Stimulated activated CD4-positive, alpha-beta T cell treated with anti-CD3 and anti-CD28 coated beads, Interleukin-1b, Interleukin-23, amount 100 ng/mL, for 48 hours (primary cell): ENCODE measurements at places on chromosomes 2 and 18.

- no peak for DNase-seq
Observed at GRCh38 chr2:109655287-109655686, 41.1 kb downstream of the SOWAHC start.

DNA sequence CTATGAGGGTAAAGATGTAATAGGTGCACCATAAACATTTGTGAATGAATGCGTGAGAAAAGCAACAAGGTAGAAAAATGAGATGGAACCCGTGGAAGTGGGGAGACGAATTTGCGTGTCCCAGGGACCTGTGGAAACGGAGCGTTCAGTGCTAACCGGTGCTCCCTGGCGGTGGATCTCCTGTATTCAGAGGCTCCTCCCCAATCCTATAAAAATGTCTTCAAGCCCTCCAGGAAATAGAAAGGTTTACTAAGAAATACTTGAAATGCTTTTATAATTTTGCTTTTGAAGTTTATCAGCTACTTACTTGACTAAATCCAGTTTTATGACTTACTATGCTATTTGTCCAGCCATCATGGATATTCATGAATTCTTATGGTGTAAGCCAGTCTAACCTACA is 62.8 kb upstream of the RBM44 start:
- DNase-seq = no peak

DNA sequence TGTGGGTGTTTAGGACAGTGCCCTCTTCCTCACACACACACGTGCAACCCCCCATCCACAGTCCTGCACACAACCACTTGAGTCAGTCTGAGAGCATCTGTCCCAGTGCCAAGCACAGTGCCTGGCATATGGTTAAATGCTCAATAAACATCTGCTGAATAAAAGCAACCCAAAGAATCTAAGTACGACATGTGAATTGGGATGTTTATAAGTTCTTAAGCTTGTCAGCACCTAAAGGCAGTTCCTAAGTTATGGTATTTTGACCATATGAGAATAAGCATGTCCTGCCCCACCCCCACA is 37.8 kb downstream of the CAPN13 start:
- DNase-seq = no peak

GRCh38 chr2:73050121-73050545 is 21.4 kb downstream of the SFXN5 start:
- DNase-seq = no peak

- DNase-seq = no peak
Observed at GRCh38 chr18:55001394-55002024, 42.2 kb upstream of the CCDC68 start.

- no peak for DNase-seq
Observed at GRCh38 chr18:73688851-73689711, 458.6 kb downstream of the FBXO15 start.

GRCh38 chr18:2138552-2138951 is 432.8 kb downstream of the METTL4 start:
- DNase-seq = no peak

DNA sequence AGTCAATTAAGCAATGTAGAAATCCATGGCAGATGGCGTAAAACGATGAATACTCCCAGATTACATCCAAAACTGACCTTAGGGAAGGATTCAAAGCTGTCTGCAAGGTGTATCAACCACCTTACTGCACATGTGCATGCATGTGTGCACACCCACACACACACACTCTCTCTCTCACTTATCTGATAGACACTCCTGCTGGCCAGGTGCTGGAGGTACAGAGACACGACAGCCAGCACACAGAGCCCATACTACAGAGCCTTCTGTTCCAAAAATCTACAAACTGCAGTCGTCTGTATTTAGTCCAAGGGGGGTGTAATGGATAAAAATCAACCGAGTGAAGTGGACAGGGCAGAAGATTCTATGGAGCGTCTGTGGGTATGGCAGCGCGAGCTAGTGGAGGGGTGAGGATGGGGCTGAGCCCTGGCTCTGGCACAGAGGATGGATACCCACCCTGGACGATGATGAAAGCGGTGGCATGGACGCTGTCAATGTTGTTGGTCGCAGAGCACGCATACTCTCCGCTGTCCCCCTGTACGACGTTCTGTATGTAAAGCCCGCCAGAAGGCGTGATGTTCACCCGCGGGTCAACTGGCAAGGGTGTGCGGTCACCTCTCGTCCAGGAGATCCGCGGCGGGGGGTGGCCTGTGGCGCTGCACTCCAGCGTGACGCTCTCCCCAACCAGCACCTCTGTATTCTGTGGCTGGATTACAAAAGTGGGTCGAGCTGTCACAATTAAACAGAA is 78.4 kb downstream of the PXDN start:
- no peak for DNase-seq

- no peak for DNase-seq
Observed at GRCh38 chr2:156982615-156983014, 274.9 kb upstream of the GALNT5 start.

DNA sequence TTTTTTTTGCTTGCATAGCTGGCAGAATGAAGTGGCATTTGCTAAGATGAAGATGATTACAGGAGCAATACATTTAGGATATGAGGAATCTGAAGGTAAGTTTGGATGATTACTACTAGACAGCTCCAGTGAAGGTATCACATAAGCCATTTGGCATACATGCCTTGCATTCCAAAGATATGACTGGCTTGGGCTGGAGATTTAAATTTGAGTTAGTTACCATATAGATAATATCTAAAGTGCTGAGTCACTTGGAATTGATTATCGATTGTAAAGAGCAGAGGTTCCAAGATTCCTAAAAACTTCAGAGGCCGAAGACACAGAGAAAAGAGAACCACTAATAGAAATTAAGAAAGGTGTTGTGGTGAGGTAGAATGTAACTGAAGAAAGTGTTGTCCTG is 1026.4 kb downstream of the DSC3 start:
- no peak for DNase-seq

- DNase-seq = no peak
Observed at GRCh38 chr2:85448461-85449213, 30.1 kb downstream of the SH2D6 start.

DNA sequence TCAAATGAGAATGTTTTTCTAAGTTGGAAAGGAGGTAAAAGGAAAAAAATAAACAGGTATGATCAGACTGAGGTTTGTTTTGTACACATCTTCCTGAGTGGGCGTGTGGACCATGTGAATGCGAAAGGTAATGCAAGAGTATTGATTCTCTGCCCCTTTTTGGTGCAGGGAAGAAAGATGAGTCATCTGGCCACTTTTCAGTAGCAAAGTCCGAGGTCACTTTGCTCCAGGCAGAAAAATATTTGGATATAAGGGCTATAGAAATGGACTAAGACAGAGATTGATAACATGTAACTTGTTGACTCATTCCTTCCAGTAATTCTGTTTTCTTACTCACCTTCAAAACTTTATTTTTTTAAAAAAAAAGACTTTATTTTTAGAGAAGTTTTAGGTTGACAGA is 130.5 kb downstream of the DSEL start:
- no peak for DNase-seq

GRCh38 chr2:53739032-53739431 is 28.6 kb upstream of the CHAC2 start:
- no peak for DNase-seq

- DNase-seq = no peak
Observed at GRCh38 chr2:28343971-28344715, 48.5 kb upstream of the FOSL2 start.

DNA sequence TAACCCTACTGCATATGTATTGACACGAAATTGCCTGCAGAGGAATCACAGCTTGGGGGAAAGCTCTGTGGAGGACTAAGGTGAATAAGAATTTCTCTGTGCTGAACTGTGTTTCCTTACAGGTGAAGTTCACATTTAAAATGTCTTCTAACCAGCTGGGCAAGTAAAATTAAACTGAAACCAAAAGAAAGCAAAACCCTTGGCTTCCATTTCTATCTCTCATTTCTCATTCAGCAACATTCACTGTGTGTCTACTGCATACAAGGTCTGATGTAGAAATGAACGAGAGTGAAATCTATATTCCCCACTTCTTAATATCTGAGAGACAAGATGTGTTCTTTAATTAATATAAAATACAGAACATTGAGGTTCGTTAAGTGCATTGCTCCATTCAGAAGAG is 397.3 kb downstream of the SOX11 start:
- DNase-seq = no peak

DNA sequence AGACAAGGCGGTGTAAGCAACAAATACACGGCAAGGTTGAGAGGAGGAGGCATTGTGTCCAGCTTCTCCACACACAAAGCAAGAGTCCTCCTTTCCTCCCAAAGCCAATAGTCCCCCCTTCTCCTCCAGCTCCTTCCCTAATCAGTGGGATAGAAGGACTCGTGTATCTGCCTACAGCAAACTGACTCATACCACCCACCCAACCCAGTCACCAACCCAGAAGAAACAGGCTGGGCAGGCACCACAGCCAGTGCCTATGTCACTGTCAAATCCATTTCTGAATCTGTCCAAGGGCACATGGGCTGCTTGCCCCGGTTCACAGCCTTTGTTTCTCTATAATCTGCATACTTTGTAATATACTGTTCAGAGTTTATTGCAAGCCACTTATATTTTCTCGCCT is 19.2 kb upstream of the NMS start:
- no peak for DNase-seq

GRCh38 chr2:47002031-47002430 is 86.4 kb upstream of the MCFD2 start:
- no peak for DNase-seq

DNA sequence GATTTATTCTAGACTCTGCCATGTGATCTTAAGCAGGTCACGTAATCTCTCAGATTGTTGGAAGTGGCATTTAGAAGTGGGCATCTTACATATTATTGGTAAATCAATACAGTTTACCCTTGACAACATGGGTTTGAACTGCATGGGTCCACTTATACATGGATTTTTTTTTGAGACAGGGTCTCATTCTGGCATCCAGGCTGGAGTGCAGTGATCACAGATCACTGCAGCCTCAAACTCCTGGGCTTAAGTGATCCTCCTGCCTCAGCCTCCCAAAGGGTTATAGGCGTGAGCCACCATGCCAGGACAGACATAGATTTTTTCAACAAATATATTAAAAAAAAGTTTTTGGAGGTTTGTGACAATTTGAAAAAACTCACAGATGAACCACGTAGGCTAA is 144.7 kb downstream of the OTX1 start:
- no peak for DNase-seq

DNA sequence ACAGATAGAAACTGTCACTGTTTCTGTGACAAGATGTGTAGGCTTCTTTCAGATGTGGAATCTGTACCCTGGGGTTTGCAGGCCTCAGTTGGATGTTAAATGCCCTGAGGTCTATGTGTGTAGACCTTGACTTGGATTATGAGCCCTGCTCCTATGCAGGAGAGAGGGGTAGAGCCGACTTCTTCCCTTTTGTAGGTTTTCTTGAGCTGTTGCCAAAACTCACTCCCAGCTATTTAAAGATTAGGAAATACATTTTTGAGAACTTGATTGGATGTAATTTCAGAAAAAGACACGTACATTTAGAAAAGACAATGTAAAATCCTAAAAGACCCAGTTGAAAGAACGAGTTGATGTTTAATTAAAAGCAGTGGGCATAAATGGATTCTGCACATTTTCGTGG is 374.8 kb downstream of the SLC4A3 start:
- DNase-seq = no peak

GRCh38 chr2:80303909-80304837 is at the start of gene LRRTM1:
Gene LRRTM1 (minus strand): TSS chr2:80304752. CDS start chr2:80303819, 933 bp downstream.
- no peak for DNase-seq

- DNase-seq = no peak
Observed at GRCh38 chr2:200264631-200265030, 41.9 kb upstream of the SPATS2L start.

DNA sequence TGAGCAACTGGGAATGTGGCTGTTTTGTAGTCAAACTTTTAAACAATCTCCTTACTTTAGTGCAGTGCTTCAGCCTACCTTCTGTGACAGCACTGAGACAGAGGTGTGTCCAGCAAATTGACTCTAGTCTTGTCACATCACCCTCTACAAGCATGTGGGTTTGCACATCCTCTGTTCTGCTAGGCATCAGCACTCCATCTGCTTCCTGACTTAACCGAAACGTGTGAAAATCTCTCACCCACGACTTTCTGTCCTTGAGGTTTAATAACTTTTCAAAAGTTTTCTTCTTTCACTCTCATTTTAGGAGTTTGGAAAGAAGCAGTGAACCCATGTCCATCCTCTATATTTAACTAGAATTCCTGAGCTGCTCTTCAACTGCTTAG is 42.6 kb downstream of the TTR start:
- DNase-seq = no peak

GRCh38 chr2:240431661-240432424 is 3.6 kb upstream of the GPC1 start:
- no peak for DNase-seq

GRCh38 chr2:105768176-105768575 is 23.5 kb downstream of the NCK2 start:
- DNase-seq = no peak

- no peak for DNase-seq
Observed at GRCh38 chr2:58299123-58299522, 58.0 kb upstream of the FANCL start.

GRCh38 chr2:130287656-130288026 is 55.1 kb upstream of the IMP4 start:
- no peak for DNase-seq

DNA sequence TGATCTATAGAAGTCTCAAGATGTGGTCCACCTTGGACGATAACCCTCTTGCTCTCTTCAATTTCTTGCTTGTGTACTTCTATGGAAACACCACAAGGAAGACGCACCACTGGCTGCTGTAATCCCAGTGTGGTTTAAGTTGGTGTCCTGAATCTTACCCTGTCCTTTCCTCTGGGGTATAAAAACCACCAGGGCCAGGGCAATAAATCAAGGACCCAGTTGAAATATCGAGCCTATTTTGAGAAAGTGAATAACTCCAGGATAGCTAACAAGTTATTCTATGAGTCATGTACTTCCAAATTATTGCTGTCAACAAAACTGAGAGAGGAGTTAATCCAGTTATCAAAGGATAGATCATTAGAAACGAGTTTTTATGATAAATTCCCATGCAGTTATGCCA is 137.0 kb downstream of the RND3 start:
- DNase-seq = no peak

- no peak for DNase-seq
Observed at GRCh38 chr18:7742224-7742623, 175.1 kb downstream of the PTPRM start.

DNA sequence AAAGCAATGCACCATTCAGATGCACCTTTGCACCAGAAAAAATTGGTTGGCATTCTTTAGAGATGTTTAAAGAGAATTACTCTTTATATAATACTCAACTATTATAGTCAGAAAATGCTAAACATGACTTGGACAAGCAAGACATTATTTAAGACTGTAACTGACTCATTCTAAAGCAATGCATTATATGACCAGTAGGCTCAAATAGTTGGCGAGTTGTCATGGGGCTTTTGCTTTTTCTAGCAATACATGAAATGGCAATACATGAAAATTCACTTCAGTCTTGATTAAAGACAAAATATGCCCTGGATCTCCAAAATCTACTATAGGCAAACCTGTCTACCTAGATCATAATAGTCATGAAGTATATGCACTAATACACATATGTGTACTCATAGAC is 216.9 kb upstream of the VWC2L start:
- DNase-seq = no peak

DNA sequence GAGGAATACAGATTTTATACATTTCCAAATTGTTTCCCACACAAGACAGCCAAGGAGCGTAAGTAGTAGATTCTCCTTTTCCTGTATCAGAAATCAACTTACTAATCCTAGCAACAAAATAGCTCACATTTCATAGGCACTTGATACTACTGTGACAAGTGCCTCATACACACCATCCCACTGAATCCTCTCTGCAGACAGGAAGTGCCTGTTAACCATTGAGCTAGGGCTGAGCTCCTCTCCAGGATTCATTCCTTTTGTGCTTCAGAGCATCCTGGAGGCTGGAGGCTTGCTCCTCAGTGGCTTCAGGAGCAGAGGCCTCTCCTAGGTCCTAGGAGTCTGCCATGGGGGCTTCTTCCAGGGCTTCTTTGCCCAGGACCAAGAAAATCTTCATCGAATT is 20.8 kb upstream of the ZNF396 start:
- DNase-seq = no peak
